Stimulated activated CD4-positive, alpha-beta T cell treated with anti-CD3 and anti-CD28 coated beads, TNF-alpha, amount 100 ng/mL, for 1 hour (primary cell): ENCODE measurements at places on chromosomes 5 and 9.

- no peak for DNase-seq
Measured at GRCh38 chr9:127981559-127982121, 851 bp upstream of the EEIG1 start.

DNA sequence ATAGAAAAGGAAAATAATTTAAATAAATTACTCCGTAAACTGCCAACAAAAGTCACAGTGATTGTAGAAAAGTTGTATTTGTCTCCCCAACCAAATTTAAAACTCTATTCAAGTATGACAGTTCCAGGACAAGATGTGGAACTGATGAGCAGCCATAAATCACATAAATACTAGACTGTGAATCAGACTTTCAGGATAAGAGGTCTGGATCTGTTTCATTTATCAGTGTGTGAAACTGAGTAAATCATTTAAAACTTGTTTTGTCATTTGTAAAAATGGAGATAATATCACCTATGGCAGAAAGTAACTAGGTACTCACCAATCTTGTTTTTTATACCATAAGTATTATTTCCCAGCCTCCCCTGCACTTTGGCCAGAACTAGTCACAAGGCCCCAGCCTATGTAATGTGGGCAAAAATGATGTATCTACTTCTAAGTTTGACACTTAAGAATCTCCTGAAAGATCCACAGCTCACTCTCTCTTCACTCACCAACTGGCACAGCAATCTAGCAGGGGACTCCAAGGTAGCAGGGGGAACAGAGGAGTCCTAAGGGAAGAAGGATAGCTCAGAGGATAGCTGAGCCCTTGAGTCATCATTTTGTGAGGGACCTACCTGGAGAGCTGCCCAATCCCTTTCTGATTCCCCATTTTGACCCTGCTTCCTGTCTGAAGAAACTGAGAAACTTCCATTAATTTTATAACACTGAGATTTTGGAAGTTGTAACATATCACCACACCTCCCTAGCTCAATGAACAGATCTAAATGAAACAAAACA, 31.6 kb downstream of the TMEM161B start:
- no peak for DNase-seq

DNA sequence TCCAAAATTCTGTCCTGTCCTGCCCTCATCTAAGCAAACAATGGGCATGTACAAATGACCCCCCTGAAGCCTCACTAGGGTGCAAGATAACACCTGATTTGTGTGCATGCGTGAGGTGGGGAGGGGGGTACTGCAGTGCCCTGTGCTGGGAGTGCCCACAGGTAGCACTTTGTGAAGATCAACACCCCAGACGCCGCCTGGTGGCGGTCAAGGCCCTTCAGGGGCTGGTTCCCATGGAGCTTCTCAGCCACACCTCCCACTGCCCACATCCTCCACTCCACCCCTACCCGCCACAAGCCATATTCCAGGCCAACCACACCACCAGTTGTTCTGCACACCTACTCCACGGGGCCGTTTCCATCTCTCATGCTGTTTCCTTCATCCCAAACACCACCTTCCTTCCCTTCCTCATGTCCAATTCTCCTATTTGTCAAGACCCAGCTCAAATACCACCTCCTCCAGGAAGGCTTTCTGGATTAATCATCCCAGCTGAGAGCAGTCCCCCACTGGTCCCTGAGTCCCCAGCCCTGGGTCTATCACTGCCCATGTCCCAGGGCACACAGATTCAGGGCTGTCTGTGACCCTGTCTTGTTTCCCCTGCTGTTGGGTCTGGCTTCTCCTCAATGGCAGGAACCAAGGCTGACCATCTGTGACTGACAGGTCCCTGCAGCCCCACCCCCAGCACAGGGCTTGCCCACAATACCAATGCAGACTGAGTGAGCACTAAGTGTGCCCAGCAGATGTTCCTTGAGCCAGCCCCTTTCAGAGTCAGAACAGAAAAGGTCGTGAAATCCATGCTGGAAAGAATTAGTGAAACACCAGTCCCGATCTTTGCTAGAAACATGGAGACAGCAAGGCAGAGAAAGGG, 178.4 kb downstream of the PAX5 start:
- DNase-seq = no peak

- DNase-seq = no peak
Measured at GRCh38 chr5:17151686-17152085, 65.7 kb upstream of the BASP1 start.

GRCh38 chr5:61018062-61018461, 73.1 kb downstream of the NDUFAF2 start:
- no peak for DNase-seq

GRCh38 chr5:65961633-65962032, 35.3 kb downstream of the ERBIN start:
- DNase-seq = no peak

- no peak for DNase-seq
Measured at GRCh38 chr5:172342918-172343317, 59.4 kb upstream of the UBTD2 start.

DNA sequence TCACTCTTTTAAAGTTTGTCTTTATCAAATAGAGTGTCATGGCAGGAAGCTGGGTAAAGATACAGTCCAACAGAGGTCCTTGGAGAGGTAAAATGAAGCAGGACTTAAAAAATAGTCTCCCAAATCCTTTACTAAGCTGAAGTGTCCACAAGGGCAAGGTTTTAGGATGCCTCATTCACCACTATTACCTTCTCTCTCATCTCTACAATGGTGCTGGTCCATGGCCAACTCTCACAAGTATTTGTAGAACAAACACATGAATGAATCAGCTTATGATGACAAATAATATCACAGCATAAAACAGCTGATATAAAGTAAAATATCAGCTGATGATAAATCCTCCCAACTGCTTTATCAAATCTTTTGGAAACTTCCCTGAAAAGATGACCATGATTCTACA, 162.3 kb upstream of the ZNF462 start:
- DNase-seq = no peak

- DNase-seq = no peak
Measured at GRCh38 chr9:113851873-113852272, 24.2 kb upstream of the ZNF618 start.

- DNase-seq = no peak
Measured at GRCh38 chr5:1847611-1848010, 35.1 kb downstream of the IRX4 start.

DNA sequence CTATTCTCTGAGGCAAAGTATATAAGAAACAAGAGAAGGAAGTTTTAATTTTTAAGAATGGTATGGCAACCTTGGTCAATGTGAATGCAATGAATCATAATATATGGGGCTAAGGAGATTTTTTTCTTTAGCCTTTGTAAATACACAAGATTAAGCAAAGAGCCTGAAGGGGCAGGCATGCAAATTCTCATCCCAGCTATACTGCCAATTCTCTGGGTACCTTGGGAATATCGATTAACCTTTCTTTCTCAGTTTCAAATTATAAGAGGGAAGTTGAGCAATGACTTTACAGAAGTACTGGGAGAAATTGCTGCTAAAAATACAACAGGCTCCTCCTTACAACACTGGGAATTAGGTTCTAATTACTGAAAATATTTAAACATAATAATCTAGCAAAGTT, 97.5 kb downstream of the MRPS27 start:
- no peak for DNase-seq

DNA sequence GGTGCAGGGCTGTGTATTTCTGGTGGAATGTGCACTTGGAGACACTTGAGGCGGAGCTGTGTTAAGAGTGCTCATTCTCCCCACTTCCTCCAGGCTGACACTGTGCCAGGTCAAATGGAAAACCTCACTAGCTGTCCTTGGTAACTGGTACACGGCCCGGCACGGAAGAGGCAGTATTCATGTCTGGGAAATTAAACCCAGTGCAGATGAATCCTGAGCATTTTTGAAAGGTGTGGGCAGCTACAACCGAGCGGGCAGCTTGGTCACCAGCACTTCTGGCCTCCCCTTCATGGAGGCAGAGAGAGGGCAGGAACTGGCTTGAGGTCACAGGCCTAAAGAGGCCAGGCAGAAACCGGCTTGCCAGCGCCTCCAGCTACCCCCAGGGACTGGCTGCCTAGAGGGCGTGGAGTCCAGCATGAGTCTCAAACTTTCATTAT, 1.6 kb downstream of the CLPTM1L start:
- DNase-seq = no peak

DNA sequence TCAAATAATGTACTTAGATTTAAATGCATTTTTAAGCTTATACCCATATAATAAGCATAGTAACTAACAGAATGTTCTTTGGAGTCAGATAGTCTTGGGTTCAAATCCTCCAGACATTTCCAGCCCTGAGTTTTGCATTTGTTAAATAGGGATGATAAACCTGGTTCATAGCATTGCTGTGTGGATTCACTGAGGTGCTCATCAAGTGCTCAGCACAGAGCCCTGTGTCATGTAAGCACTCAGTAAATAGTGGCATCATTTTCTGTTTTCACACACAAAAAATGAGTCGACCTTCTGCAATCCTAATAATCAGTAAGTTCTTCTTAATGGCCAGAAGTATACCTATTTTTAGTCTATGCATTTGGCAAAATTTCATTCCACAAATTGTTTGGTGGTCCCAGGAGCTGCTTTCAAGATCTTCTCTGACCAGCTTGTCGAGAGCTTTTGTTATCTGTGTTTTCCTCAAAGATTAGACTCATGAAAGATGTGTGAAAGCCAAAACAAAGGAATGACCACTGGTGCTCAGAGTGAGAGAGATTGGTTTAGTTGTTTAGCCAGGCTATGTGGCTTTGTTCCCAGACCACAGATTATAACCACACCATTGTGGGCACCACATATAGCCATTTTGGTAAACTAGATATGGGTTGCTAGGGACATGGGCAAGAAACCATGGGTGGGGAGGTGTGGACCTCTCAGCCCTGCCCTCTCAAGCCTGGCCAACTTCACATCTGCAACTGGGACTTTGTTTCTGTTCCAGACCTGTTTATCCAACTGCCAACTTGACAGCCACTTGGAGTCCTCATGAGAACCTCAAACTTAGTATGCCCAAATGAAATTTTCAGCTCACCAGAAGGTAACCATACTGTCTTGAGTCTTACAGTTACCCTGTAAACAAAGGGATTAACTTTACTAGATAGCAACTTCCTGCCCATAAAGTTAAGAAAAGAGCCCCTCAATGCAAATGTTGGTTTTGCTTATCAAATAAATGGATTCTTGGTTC, 45.0 kb downstream of the DOCK8 start:
- no peak for DNase-seq

DNA sequence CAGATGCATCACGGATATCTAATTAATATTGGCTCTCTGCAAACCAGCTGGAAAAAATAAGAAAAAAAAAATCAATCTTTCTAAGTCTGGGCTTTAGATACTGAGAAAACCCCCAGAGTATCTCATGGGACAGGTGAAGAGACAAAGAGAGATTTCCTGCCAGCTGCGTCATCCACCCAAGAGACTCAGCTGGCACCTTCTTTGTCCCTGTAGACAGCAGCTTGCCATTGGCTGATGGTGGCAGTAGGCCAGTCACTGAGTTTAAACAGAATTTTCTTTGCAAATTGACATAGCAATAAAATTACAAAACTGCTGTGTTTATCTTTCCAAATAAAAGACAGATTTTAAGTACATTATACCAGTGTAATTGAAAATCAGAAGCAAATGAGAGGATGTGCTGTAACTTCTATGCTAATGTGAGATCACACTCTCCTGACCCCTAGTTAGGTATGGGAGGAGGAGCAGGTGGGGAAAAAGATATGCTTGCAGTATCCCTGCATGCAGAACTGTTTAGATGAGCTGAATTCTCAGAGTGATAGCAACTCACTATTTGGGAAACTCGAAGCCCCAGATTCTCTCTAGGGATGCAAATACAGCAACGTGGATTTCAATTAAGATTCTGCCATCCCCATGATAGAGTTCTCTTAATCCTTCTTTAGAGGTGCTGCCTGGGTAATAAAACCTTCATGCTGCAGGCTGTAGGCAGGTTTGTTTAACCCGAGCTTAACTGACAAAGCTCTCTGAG, 72.2 kb downstream of the NMUR2 start:
- no peak for DNase-seq

- DNase-seq = no peak
Measured at GRCh38 chr5:74266836-74267235, 373.7 kb downstream of the ENC1 start.

GRCh38 chr9:125681086-125681622, 25.9 kb downstream of the MAPKAP1 start:
- no peak for DNase-seq

GRCh38 chr9:124038239-124038638, 26.7 kb downstream of the LHX2 start:
- DNase-seq = no peak
